ENCODE measurements at places on chromosomes 4 and X.

DNA sequence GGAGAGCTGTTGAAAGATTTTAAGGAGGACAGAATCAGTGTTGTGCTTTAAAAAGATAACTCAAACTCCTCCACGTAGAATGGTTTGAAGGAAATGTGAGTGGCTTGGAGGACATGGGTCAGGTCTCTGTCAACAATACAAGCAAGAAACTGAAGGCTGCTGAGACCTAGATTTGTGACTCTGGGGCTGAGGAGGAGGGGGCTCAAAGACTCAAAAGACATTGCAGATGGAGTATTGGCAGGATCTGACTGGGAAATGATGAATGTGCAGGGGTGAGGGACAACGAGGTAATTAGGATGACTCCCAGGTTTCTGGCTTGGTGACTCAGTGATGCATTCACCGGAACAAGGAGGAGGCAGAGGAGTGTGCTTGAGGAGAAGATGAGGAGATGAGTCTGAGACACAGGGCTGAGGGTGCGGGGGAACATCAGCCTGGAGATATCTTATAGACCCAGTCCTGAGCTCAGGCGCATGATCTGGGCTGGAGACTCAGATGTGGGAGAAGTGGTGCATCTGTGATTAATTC, 3.3 kb upstream of the RPS4X start:
- DNase-seq: no peak

DNA sequence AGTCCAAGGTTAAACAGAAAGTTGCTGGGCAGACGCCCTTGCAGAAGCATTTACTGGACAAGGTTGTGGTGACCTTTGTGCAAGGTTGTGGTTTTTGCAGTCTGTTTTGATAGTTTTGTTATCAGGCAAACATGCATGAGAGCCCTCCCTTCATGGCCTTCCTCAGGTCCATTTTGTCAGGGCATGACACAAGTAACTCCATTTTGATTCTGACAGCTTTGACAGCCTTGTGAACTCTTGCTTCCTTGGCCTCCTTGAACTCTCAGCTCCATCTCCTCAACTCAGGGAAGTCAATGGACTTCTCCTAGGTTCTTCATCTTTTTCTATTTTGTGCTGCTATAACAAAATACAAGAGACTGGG, 97.7 kb downstream of the CEP44 start:
- no peak for DNase-seq

DNA sequence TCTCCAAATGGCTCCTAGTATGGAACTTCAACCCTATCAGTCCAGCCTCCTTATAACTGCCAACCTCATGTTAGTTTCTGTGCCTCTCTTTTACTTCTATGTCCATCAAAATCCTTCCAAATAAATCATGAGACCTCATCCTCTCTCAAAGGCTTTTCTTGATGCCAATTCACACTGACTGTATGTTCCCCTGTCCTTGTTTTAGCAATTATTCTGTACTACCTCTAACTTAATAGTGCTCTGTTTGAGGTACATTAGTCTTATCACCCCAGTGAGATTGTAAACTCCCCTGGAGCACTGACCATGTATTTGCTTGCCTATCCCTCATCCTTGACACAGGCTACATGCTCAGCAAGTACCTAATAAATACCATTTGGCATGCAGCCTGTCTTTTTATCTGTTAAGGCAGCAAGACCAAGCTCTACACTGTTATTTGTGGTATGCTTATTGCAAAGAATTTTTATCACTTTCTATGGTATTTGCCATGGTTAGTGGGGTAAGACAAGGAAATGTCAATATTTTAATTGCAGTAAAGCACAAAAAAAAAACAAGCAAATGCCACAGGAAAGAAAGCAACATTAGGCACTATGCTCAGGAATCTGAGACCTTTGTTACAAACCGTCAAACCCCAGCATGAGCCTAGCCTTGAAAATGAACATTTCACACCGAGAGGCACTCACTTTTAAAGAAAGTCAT, 119.2 kb downstream of the SMARCA1 start:
- no peak for DNase-seq

- DNase-seq: no peak
These were observed 210.6 kb downstream of the CCNG2 start for GRCh38 chr4:77367638-77368037.

- no peak for DNase-seq
These were observed 468 bp downstream of the ZMYM3 start for GRCh38 chrX:71253253-71254091.

DNA sequence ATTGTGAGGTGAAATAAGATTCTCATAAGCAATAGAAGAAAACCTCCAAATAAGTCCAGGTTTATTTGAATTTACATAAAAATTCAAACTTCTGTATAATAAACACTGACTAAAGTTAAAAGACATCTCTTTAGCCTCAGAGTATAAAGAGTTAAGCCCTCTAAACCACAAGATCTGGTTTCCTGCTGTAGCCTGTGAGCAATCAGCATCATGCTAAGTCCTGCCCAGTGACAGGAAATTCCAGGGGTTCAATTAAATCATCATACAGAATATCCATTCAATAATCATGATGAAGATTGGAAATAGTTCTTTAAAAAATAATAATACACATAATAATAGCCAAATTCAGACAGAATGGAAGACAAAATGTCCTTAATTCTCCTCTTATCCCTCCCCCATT, 139.2 kb upstream of the DGKK start:
- no peak for DNase-seq

DNA sequence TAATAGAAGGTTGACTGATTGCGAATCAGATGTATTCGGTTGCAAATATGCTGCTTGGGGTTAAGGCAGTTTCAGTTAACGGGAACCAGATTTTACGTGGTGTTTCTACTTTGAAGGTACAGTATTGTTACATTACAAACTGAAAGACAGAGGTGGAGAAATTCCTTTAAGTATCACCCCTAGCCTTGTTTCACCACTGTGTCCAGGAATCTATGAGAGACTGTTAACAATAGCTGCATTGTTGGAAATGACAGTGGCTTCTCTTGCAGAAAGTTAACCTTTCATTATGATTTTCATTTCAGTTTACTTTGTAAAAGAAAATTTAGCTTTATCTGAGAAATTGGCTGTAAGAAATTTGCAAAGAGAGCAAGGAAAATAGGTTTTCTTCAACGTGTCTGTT, 2.6 kb downstream of the CDKL5 start:
- no peak for DNase-seq

DNA sequence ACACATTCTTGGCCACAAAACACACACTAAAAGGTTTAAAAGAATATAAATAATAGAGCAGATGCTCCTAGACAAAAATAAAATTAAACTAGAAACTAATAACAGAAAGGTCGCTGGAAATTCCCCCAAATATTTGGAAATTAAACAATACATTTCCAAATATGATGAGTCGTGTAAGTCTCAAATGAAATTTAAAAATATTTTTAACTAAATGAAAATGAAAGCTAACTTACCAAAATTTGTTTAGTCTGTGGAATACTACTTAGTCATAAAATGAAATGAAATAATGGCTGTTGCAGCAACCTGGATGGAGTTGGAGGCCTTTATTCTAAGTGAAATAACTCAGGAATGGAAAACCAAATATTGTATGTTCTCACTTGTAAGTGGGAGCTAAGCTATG, 20.6 kb upstream of the GUCY1A1 start:
- DNase-seq: no peak

- DNase-seq: no peak
These were observed 219.2 kb downstream of the KIT start for GRCh38 chr4:54877006-54877405.
